NCI-H524 (cell line): ENCODE measurements at places on chromosomes 2 and 18.

- no peak for DNase-seq
Measured at GRCh38 chr2:84855731-84856130, 25.2 kb downstream of the TRABD2A start.

- DNase-seq: no peak
Measured at GRCh38 chr2:156343940-156344301, 11.4 kb upstream of the NR4A2 start.

GRCh38 chr2:226151157-226151556 lies 648.5 kb downstream of the IRS1 start:
- DNase-seq: no peak

- DNase-seq: no peak
Measured at GRCh38 chr2:147888680-147889079, 43.9 kb downstream of the ACVR2A start.

DNA sequence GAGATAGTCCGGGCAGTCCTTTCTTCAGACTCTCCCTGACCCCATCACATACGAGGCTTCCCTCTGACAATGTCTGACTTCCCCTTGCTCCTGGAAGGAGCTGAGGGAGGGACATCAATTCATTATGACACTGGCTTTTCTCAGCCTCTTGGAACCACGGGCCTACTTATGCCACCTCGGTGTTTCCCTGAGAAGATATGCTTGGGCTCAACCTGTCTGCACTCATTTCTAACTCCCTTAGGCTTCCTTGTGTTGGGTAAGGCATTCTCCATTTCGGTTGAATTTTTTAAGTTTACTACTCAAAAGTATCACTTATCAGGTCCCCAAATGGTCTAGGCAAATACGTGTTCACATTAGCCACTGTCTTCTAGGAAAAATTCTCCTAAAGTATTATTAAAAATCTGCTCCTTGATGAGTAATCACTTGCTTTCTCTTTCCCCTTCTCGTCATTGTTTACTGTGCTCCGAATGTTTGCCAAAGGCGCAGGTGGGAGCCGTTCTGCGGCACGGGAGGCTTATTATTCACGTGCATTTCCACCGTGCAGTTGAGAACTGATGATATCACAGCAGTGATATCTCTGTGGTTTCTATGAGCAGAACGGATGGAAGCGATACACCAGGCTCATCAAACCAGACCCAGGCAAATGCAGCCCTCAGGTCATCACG lies 33.1 kb downstream of the ARL4C start:
- no peak for DNase-seq

DNA sequence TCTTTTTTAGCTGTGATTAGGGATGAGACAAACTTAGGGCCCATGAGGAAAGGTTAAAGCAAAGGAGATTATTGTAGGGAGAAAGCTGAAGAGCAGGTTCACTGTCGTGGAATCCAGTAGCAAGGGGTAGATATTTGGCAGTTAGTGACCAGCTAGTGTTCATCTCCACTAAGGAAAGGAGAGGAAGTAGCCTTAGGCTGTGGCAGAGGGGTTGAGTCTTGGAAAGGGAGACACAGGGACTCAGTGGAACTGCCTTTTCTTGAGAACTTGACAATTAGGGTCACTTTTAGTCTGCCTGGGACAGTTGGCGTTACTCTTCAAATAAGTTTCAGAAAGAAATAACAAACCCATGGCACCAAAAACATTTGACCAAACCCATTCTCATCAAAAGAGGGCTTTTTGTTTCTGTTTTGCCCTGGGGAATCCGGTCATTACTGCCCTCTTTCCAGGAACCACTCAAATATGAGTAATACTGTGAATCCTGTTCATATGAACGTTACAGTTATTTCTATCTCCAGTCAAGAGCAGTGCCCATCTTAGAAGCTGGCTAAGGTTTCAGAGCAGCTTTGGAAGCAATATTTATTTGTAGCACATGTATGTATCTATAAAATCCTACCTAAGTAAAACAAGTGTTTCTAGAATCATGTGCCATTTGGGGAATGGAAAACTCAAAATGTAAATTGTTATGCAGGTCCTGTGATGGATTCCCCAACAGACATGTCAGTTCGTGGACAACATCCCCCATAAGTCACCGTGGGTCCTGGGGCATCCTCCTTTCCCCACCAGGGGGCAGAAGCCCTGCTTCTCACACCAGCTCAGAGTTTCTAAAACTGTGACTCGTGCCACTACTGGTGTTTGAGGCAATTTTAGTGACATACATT lies 77.3 kb upstream of the PHLPP1 start:
- DNase-seq: no peak

DNA sequence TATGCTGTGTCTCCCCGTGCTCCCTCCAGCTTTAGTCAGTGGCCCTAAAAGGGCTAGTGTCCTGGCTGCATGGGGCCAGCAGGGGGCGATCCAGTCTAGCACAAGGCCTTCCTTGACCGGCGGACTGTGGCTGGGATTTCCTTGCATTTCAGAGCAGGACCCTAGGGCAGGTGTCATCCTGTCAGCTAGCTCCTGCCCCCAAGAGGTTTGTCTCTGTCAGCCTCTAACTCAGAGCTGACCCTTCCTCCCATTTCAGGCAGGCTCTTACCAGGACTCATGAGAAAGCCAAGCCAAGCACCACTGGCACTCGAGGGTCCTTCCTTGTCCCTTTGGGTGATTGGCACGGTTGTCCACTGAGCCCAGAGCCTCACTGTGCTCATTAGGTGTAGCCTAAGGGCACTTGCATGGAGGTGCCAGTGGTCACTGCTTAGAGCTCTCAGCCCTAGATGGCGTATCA lies 140.3 kb downstream of the RPIA start:
- peak; percentile 11 for DNase-seq

GRCh38 chr2:185255566-185255965 lies 483.0 kb upstream of the FSIP2 start:
- no peak for DNase-seq

DNA sequence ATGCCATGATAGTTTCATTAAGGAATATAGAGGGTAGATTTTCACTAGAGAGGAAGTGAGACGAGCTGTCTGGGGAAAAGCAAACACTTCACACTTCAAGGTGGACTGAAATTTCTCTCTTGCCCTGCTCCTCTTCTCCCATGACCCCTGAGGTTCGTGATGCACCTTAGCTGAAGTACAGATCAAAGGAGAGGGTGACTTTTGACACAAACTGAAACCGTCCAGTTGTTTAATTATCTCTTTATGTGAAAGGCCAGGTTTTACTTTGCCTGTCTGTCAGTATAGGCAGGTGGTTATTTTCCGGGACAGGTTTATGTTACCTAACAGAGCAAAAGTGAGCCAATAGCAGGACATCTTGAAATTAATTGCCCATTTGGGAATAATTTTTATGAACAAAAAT lies 41.0 kb upstream of the FOXI3 start:
- no peak for DNase-seq

DNA sequence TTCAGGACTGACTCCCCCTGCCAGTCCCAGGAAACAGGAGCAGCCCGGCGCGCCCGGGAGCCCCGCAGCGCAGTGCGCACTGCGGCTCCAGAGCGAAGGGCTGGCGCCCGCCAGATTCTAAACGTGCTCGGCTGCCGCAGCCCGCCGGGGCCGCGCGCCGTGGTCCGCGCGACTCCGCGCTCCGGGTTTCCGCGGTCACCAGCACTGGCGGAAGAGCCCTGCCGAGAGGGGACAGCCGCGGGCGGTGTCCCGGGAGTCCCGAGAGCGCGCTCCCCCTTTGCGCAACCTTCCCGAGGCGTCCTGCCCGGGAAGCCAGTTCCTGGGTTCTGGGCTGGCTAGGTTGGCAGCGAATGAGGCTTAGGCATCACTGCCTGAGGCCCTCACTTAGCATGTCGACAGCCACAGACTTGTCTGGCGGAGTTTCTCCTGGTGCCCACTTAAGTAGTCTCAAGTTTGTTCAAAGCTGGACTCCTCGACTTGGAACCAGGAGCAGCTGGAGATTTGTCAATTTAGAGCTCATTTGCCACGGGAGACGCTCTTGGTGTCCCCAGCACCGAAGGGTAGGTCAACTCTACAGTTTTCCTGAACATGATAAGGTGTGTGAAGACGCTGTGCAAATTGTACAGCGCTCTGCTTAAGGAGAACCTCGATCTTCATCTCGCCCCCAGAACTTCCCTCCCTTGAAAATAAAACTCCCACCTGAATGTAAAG lies 1.5 kb upstream of the VSNL1 start:
- peak; percentile 87 for DNase-seq

GRCh38 chr2:74416778-74417177 lies 4.6 kb downstream of the C2orf81 start:
- DNase-seq: peak; percentile 57

- no peak for DNase-seq
Measured at GRCh38 chr2:200728630-200729029, 83.1 kb upstream of the BZW1 start.

GRCh38 chr2:235721625-235722024 lies 227.8 kb downstream of the AGAP1 start:
- DNase-seq: no peak

DNA sequence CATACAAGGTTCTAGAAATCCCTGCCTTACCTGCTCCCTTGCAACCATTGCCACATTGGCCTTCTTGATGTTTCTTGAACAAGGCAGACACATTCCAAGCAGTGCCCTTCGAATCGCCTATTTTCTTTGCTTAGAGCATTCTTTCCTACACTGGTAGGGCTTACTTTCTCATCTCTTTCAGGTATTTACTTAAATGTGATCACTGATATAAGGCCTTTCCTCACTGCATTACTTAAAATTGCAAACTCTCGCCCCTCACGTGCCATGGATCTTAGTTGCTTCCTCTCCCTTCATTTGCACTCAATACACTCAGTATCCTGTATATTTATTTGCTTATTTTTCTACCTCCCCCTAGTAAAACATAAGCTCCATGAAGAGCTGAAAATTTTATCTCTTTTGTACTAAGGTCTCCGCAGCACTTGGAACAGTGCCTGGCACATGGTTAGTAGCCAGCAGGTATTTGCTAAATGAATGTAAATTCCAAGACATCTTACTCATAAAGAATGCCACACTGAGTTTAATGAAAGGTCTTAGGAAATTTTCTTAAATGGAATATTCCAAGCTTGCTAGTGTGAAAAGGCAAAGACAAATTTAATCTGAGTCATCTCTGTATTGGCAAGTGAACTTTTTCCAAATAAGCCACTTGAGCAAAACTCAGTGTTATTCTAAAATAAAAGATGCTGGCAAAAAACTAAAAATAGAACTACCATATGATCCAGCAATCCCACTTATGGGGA lies 42.4 kb upstream of the FIGN start:
- DNase-seq: no peak

DNA sequence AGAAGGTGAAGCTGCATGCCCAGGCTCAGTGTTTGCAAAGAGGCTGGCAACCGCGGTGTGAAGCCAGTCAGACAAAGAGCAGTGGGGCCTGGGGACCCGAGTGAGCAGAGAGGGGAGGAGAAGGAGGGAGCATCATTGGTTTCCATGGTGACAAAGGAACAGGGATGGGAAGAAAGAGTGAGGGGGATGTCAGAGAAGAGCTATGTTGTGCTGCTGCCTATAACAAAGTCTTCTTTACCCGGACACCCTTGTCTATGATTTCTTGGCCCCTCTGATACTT lies 14.5 kb downstream of the TMEM247 start:
- DNase-seq: peak; percentile 16

DNA sequence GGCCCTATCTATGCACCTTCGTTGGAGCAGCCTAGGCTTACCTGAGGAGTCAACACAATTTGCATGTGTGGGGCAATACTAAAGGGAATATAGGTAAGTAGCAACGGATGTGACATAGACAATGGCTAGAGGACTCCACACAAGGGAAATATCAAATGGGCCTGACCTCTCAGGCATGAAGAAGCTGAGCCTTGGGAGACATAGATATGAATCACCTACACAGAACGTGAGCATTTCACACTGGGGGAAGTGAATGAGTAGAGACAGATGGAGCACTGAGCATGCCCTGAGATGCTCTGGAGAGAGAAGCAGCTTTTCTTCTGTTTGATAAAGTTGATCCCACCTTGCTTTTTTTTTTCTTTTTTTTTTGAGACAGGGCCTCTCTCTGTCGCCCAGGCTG lies 97.9 kb downstream of the ATL2 start:
- no peak for DNase-seq

DNA sequence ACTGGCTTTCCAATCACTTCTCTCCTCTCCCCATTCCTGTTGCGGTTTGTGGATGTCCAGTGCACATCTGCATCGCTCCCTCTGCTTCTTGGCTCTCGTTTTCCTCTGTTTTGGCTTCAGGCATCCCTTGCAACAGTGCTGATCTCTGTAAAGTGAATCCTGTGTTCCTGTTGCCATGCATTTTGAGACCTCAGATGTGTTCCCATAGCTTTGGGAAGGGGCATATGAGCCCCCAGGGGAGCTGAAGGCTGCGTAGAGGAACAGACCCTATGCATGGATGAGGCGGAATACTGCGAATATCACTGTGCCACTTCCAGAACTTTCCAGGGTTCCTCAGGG lies 168.4 kb upstream of the HAAO start:
- no peak for DNase-seq

DNA sequence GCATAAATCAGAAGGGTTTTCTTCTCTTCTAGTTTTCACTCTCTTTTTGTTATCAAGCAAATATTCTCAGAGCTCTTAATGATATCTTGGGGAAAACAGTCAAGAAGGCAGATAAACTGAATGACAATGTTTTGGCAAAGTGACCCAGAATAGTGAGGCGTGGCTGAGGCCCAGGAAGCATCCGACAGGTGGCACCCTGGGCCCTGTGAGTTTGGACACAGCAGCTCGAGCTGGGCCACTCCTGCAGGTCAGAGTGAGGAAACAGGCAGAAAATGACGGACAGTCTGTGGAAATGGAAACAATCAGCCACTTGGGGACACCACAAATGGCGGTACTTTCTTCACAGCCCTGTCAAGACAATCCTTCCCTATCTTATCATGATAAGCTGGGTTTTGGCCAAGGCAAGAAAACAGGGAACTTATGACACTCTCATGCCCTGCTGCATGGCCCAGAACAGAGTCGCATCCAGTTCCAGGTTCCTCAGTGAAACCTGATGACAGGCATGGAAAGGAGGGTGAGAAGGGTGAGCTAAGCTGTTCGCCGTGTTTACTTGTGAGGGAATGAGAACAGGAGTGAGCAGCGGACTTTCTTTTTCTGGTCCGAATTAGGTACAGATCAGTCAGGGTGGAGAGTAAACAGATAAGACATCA lies 32.1 kb downstream of the MRPL44 start:
- DNase-seq: no peak

GRCh38 chr2:7852546-7852945 lies 829.3 kb upstream of the ID2 start:
- no peak for DNase-seq

GRCh38 chr2:241724975-241725870 lies 9.2 kb upstream of the D2HGDH start:
- DNase-seq: no peak

GRCh38 chr2:6877402-6878304 lies at the start of gene RSAD2:
TSS of gene RSAD2 (plus strand) at chr2:6877777. CDS start at chr2:6877801, 24 bp downstream.
- no peak for DNase-seq

DNA sequence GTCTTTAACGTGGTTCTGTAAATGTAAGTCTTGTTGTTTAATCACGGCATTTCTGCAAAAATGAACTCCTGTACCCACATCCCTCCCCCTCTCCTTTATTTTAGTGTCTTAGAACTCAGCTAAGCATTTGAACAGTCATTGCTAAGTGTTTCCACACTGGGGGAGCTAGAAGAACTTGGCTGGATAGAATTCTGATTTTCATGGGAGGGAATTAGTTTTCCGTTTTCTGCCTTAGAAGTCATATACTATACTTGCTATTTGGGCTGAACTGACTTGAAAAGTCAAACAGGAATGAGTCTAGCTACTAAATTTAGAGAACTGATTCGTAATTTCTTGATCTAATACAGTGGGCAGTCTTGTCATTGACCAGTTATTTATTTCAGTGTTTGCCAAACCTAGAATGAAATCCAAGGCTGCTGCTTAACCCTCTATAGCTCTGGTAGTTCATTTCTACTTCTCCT lies 61.1 kb downstream of the FMNL2 start:
- DNase-seq: no peak
